ENCODE measurements at places on chromosomes 6 and 20.

- DNase-seq = no peak
Observed at GRCh38 chr6:116205281-116205680, 48.6 kb downstream of the TSPYL4 start.

DNA sequence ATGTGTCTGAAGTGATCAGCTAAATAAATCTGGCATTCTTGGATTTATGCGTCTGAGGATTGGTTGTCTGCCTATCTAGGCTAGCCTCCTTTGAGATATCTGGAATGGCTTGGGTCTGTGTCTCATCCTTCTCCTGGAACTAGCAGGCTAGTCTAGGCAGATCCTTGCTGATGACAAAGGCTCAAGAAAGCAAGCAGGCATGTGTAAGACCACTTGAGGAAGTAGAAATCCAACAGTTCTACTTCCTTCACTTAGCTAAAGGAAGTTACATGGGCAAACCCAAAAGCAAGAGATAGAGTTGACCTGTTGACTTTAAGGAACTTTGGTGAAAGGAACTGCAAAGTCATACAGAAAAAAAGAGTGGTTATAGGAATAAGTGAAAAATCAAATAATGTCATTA lies 672.6 kb downstream of the MAFB start:
- DNase-seq = no peak

GRCh38 chr20:3543901-3544507 lies 73.2 kb downstream of the ATRN start:
- DNase-seq = peak; percentile 73

- no peak for DNase-seq
Observed at GRCh38 chr20:48773837-48774418, 53.9 kb downstream of the PREX1 start.

DNA sequence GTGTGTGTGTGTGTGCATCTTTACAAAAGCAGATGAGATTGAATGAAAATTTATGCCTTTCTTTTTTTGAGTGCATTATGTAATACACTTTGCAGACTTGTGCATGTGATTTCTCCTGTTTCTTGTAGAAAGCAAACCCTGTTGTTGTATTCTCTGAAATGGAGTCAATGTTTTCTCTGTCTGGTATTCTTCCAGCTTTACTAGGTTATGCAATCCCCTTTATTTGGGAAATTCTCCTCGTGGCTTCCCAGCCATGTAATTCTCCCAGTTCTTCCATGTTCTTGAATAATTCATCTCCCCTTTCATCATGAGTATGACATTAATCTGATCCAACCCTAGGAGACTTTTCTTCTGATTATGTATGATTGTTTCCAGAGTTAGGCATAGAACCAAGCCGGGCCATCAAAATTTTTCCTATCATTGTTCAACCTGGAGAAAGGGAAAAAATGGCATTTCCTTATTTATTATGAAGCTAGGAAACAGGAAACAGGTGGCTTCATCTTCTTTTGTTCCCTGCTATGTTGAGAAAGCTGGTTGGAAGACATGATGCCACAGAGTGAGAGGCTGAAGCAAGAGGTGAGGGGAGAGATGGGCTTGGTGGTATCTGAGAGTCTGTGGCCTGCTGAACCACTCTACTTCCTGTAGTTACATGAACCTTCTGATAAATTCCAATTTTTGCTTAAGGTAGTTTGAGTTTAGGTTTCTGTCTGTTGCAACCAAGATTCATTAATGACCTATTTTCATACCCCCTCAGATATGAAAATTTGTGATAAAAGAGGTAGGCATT lies 68.8 kb downstream of the PRL start:
- DNase-seq = no peak

DNA sequence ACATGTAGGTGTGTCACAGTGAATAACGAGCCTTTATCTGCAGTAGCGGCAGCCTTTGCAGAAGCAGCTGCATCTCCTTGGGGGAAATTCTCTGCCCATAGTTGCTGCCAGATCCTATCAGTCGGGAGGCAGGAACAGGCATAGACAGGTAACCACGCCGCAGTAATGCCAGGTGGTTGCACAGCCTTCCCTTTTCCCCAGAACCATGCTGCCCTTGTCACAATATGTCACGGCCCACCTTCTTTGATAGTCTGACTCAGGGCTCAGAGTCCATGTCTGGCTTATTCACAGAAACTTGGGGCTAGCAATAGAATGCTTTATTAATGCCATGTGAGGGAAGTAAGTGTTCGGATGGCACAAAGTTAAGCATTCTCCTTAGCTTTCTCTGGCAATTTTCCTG lies 76.6 kb downstream of the F13A1 start:
- no peak for DNase-seq

- no peak for DNase-seq
Observed at GRCh38 chr20:32832664-32833063, 12.9 kb downstream of the MAPRE1 start.

GRCh38 chr6:111338843-111339242 lies 144.2 kb downstream of the REV3L start:
- DNase-seq = no peak

GRCh38 chr20:57335392-57335791 lies 5.8 kb downstream of the SPO11 start:
- peak; percentile 20 for DNase-seq

DNA sequence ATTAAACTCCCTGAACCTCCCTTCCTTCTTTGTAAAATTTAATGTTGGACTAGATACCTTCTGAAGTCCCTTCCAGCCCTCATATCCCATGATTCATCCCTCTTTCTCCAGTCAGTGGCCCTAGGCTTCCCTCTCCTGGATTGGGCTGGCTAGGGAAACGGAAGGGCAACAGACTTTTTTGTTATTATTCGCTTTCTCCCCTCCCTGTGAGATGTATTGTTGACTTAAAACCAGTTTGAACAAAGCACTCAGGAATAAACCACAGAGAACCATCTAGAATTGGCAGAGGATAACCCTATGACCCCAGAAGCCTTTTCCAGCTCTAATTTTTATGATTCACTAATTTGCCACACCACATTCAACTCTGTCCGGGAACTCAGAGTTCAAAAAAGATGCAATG lies 239.7 kb upstream of the SUPT3H start:
- DNase-seq = no peak

DNA sequence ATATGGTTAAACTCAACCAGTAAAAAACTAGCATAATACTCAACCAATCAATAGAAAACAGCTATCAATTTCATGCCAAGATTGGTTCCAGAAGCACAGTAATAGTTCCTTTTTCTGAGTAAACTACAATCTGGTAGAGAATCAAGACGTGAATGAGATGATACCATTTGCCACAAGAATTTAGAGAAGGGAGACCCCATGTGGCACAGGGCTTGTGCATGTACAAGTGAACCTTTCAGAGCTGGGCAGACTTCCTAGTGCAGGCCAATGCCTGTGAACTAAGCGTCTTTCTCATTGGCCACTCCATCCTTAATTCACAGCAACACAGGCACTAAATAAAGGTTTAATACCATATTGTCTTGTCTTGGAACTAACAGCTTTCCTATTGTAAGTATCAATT lies 213.5 kb downstream of the RFPL4B start:
- no peak for DNase-seq

GRCh38 chr6:151437401-151437800 lies 14.5 kb downstream of the RMND1 start:
- no peak for DNase-seq

DNA sequence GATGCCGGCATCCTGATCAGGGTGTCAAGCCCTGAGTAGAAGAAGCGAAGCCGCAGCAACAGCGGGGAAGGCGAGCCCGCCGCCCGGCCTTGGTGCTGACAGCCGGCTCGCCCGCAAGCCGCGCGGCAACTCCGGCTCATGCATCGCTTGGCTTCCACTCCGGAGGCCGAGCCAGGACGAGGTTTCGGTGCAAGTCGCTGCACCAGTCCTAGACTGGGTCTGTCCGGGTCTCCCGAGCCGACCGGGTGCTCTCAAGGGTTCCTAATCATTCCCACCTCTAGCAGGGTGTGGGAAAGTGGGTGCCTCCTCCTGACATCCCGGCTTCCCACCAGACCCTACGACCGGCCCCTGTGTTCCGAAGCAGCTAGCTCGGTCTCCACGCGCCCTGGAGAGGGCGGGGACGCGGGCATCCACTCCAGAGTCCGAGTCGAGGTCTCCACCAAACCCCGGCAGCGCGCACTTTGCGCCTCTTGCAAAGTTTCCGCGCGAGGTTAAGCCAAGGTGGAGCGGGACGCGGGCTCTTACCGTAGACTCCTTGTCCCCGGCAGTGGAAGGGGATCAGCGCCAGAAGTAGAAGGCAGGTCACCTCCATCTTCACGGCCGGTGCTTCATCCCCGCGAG lies 1.4 kb downstream of the MDGA1 start:
- DNase-seq = no peak

- DNase-seq = no peak
Observed at GRCh38 chr6:161228096-161228495, 45.8 kb downstream of the AGPAT4 start.

GRCh38 chr6:125354649-125355048 lies 52.9 kb upstream of the HDDC2 start:
- no peak for DNase-seq

GRCh38 chr20:8646033-8646441 lies 422.9 kb upstream of the PLCB4 start:
- DNase-seq = no peak

GRCh38 chr6:141541581-141542324 lies 591.0 kb upstream of the GJE1 start:
- DNase-seq = no peak

DNA sequence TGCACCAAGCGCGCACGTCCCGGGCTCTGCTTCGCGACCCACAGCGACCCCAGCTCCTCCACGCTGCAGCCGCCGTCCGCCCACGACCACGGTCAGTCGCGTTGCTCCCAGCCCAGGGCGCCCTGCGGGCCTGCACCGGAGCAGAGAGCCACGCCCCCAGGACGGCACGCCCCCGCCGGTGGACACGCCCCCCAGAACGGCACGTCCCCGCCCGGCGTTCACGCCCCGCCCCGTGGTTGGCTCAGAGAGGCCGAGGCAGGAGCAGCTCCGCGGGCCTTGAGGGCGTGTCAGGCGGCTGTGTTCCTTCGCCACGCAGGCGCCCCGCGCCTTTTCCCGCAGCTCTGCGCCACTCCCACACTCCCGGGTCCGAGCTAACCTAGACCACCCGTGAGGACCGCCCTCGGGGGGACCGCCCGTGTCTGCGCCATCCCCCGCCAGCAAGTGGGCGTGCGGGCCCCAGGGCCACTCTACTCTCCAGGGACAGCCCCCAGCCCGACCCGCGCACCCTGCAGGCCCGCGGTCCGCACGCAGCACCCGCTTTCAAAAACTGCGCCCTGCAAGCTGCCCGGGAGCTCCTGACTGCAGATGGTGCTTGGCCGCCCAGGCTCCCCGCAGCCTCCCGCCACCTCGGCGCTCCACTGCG lies at the start of gene RNASET2:
Gene RNASET2, minus strand, starts transcription at position 107 of the 643 bp plus-strand sequence. CDS start 368 bp downstream, outside the sequence.
- DNase-seq = peak; percentile 75

GRCh38 chr20:872855-873520 lies 39.5 kb downstream of the FAM110A start:
- DNase-seq = no peak
